AG04450 (cell line): ENCODE measurements at places on chromosomes 2 and 18.
A peak's percentile ranks its signal among the peaks of the same experiment; 100 is the strongest.

GRCh38 chr2:95356821-95357700 lies 45.4 kb upstream of the FAHD2A start:
- no peak for DNase-seq

DNA sequence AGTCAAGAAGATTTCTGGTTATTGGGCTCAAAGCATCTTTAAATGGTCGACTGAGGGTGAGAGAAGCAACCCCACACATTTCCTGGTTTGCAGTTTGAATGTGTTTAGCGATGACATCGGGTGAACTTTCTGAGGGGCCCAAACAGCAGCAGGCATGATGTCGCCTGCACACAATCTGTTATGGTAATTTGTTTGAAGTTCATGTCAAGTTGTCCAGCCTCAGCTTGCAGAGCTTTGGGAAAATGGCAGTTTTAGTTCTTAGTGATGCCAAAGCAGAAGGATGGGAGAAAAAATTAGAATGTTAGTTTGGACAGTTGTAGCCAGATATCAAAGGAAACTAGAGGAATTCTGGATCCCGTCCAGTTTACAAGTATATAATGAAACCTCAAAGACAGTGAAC lies 284.6 kb downstream of the MBD5 start:
- no peak for DNase-seq

DNA sequence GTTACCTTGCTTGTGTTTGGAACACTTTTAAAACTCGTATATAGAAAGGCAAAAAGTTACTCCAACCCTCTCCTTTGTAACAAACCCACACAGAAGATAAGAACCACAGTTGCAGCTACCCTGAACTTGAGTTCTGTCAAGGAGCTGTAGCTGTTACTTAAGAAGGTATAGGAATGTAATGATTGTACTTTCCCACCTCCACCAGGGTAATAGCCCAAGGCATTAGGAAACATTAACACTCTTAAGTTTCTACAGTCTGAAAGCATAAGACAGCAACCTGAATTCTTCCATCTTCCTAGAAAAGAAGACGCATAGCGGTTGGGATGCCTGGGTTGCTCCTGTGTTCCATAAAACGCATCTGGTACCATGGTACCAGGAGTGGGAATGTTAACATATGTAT lies 43.0 kb downstream of the ITGA4 start:
- no peak for DNase-seq

DNA sequence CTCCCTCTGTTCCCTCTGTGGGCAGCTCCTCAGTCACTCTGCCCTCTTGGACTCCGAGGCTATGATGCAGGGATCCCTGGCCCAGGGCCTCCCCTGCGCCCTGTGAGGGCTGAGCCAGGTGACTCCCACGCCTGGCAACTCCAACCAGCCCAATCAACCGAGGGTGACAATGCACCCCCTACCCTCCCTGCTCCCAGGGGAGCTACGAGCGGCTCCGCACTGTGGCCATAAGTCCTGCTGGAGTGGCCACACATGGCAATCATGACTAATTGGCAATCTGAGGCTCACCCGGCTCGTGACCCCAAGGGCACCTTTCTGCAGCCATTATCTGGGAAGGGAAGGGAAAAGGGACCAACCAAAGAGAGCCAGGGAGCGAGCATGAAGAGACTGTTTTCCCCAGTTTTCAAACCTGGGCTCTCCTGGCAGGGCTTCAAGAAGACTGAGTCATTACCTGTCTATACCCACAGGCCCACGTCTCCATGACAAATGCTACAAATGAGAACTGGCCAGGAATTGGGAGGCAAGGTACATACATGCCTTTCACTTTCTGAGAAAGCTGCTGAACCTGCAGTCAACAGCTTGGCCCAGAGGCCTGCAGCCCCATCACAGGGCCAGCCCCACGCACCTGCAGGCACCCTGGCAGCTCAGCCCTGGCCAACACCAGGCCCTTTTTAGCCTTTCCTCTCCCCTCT lies 45.1 kb downstream of the RPL31 start:
- no peak for DNase-seq

GRCh38 chr2:117071556-117072102 lies 742.9 kb upstream of the DDX18 start:
- no peak for DNase-seq

DNA sequence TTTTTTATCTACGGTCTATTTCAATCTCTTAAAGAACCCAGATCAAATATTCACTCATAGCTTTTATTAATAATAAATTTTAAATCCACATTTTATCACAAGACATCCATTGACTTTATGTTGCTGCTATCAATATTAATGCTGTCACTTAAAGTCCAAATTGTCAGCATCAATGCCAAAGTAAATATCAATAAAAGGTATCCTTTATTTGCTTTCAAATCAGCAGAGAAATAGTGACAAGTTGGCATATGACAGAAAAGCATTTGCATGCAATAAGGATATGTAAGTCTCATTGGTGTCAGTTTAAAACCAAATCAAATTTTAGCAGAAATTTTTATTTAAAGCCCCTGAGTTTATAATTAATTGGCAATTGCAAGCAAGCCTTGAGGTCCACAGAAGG lies 775.4 kb downstream of the ADCYAP1 start:
- DNase-seq, result no peak

DNA sequence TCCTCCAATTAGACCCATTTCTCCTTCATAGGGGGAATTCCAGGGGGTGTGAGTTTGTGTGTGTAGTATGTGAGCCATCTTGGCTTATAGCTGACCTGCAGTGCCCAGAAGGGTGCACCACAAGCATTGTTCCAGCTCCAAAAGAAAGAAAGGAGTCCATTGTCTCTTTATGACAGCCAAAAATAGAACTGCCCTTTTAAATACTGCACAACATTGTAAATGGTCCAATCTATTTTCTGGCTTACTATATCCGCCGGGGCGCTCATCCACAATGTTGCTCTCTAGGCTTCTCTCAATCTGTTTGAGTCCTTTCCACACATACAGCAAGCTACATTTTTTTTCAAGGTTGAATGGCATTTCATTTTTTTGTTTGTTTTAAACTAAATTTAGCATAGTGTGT lies 517.5 kb downstream of the STK39 start:
- DNase-seq, result no peak

DNA sequence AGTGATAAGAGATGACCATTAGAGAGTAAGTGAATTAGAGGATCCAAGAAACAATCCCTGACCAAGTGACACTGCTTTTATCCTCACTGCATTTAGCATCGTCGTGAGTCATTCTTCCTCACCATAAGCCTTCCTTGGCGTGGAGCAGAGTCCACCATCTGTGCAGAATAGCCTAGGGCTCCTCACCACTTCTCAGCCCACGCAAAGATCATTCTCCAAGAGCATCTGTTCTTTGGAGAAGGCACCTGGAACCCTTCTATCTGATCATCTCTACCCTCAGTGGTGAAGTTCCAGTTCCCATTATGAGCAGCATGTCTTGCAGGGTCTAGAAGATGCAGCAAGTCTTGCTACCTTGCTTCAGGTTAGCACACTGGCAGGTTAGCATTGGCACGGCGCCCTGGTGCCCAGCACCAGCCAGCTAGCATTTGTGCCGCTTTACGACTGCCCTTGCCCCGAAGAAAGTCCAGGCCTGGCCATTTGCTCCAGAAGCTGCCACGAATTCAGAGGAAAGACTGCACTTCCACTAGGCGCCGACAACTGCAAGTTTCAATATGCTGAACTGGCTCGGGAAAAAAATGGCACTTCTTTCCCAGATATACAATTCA lies 225.8 kb downstream of the TTC32 start:
- DNase-seq, result peak; percentile 7

DNA sequence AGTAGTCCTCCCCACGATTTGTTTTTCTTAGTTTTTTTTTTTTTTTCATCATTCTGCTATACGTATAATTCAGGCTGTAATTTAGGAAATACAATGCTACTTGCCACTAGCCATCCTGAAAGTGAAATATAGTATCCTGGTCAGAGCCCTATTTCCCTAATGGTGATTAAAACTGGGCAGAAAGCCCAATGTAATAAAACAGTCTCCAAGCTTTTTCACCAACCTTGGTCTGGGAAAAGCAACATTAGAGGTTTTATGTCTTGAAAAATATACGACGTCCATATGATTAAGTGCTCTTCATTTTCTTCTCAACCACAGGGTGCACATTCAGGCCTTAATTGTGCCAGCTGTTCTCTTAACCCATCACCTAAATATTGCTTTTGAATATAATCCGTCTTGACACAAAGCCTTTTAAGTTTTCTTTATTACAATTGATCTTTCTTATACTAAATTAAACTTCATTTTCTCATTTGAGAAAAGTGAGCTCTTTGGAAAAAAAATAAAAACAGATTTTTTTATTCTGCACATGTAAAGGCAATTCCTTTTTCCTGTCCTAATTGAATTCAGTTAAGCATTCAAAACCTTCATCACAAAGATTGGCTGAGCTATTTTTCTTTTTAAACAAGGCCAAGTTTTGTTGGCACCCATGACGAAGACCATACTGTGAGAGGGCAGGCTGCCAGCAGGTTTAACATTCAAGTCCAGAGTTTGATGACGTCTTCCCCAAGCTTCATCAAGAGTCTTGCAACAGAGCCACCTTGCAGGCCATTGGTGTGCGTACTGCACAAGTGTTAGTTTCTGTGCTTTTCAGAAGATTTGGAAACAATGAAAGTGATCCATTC lies 52.7 kb downstream of the MAP2 start:
- DNase-seq, result no peak

DNA sequence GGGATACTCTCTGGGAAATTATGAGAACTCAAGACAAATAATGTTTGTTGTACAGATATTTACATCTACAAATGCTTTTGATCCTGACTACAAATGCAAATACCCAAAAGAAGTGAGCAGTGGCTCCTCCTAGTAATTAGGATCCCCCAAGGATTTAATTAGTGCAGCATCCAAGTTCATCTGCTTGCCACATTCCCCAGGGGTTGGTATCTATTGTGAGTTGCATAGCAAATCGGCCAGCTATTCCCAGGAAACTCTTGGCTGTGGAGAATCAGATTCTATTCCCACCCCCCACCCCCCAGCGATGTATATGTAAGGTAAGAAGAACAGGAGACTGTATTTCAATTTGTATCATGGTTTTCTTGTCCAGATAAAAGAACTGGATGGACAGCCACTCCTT lies 725.1 kb upstream of the CDH7 start:
- no peak for DNase-seq

- peak; percentile 71 for DNase-seq
These were observed 657.6 kb upstream of the SYT4 start for GRCh38 chr18:43934781-43935471.

DNA sequence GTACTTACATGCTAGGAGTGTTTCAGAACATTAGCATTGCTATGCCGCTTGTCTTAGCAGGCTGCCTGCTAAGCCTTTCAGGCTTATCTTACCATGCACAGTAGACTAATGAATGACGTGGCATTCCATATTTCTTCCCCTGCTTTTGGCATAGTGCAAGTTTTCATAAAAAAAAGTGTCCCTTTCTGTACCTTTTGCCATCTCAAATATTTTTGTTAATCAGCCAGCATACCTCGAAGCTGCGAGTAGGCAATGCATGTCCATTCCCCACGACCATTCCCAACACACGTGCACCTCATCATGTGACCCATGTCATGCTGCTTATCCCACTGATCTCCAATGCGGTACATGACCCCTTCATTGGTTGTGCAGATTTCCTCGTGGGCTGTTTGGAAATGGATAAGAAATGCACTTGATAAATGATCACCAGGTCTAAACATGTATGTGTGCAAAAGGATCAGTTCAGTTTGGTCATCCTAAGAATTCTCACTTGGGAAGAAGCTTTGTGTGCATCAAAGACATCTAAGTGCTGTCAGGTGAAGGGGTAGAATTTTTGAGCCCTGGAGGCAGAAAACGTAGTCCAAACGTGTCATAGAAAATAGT lies 13.9 kb downstream of the FN1 start:
- no peak for DNase-seq

GRCh38 chr2:17543848-17544247 lies 3.4 kb downstream of the VSNL1 start:
- no peak for DNase-seq

DNA sequence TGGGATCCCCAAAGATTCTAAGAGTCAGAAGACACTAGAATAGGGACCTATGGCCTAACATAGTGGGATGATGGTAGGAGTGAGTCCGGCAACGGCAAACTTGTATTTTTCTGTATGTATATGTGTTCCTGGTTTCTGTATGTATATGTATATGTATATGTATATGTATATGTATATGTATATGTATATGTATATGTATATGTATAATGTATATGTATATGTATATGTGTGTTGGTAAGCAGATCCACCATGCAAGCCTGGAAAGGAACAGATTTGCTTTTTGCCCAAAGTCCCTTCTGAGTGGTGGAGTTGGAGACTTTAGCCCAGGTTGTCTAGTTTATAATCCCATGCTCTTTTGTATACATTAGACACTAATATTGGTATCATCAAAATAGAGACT lies 46.6 kb downstream of the MFSD6 start:
- DNase-seq, result no peak

DNA sequence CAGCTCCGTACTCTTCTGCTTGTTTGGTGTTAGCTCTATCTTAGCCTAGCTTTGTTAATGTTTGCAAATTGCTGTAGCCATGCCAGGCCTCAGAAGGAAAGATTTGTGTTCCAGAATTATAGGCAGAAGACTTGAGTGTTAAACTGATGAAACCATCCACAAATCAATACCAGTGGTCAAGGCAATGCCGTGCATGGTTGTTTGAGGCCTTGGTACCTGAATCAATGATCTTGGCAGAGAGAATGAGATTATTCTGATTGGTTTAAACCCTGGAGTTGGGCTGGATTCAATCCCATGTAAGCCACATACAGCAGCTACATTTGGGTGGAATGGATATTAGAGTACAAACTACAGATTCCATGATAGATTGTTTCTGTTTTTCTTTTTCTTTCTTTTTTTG lies 4.9 kb downstream of the HADHB start:
- no peak for DNase-seq

GRCh38 chr18:62101321-62101721 lies 85.5 kb downstream of the PIGN start:
- DNase-seq, result no peak

DNA sequence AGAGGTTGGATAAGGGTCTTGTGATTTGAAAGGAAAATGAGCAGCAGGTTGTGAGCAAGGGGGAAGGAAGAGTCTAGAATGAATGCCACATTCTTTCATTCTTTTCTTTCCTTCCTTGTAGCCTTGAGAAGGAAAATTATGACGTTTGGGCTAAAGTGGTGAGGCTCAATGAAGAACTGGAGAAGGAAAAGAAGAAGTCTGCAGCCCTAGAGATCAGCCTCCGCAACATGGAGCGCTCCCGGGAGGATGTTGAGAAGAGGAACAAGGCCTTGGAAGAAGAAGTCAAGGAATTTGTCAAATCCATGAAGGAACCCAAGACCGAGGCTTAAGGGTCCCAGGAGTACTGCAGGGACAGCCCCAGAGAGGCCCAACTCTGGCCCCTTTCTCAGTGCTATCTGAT lies 45.3 kb downstream of the BMP10 start:
- no peak for DNase-seq
